ENCODE measurements at places on chromosomes 2 and 18. TPM values are rescaled to one million over a fixed set of nuclear protein-coding genes. Genes with fewer than 3 reads are reported as not detected.

DNA sequence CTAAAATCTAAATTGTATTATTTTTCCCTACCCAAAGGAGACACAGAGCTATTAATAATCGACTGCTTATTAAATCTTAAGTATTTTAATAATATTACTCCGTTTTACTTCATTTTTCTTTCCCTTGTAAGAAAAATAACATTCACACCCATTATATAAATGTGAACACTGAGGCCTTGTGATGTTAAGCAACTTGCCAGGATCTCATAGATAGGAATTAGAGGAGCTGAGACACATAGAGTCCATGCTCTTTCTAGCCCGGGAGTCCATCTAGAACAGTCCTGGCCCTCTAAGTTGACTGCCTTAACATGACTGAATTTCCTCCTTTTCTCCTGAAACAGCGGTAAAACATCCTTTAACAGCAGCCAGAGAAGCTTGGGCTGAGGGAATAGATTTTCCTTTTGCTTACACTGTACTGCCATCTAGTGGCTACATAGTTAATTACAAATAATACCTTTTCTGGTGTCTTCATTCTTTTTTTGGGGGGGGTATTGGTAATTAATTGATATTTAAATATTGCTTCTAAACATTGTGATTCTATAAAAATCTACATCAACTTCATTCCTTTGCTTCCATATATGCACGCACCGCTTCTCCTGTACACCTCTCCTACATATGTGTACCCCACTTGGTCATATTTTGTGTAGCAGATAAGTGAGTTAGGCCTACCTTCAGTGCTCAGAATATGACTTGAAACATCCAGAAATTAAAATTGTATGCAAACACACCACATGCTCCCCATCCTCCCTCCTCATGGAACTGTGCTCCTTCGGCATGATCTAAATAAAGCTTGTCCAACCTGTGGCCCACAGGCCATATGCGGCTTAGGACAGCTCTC is 125.8 kb upstream of the HNMT start:
- H3K4me3 ChIP-seq = no peak overlapping the region
- no peaks in the 10 kb centered on the region for H3K36me3 ChIP-seq
- H3K27me3 ChIP-seq = peaks cover 3% of the 10 kb centered on the region
- no peak overlapping the region for H3K27ac ChIP-seq

DNA sequence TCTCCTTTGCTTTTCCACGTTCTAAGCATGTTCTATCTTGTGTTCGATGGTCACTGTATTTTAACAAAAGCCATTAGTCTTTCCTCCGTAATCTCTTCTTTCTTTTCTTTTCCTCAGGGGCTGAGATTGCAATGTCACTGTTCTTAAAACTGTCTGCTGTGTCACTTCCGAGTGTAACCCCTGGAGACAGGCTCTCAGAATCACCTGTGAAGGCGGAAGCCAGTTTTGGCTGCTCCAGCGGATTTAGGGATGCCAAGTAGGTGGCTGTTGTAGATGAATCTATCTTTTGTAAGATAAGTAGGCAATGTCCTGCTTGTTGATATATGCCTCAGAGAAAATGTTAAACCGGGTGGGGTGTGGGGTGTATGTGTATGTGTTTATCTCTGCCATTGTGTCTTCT is 94.7 kb upstream of the L3MBTL4 start:
- H3K4me3 ChIP-seq = peak overlapping the region; percentile 61
- H3K27me3 ChIP-seq = peaks cover 23% of the 10 kb centered on the region
- peaks cover 11% of the 10 kb centered on the region for H3K4me1 ChIP-seq
- H3K27ac ChIP-seq = peak overlapping the region; percentile 73
- DNase-seq = no peak

DNA sequence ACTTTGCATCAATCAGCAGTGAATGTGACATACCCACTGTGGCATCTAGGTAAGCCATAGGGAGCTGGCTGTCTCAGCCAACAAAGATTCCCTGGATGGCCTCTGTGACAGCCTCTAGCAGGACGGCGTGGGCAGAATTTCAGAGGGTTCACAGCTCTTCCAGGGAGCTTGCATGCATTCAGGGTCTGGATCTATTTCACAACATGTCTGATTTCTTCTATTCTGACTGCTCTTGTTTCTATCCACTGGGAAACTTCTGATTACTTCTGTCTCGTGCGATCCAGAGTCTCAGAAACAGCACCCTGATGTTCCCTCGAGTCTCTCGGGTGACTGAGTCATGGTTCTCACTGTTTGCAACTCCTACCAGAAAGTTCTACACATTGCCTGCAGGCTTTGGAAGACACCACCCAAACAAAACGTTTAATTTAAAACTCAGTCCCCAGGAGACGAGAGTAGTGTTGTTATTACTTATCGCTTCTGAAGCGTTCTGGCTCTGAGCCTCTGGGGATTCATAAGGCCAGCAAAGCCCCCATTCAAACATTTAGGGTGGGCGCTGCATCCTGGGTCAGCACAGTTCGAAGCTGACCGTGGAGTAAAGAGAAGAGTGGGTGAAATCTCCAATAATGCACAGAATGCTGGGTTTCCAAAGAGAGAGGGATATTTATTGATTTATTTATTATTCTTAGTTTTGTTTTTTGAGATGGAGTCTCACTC is 41.9 kb upstream of the ODC1 start:
- H3K36me3 ChIP-seq = no peaks in the 10 kb centered on the region
- no peak for DNase-seq
- peaks cover 11% of the 10 kb centered on the region for H3K27me3 ChIP-seq
- no peak overlapping the region for H3K27ac ChIP-seq

GRCh38 chr2:15938803-15939555 is 1.4 kb upstream of the MYCN start:
- peak overlapping the region; percentile 95 for H3K4me3 ChIP-seq
- peaks cover 5% of the 10 kb centered on the region for H3K36me3 ChIP-seq
- H3K27ac ChIP-seq = peak overlapping the region; percentile 48
- H3K4me1 ChIP-seq = peaks cover 18% of the 10 kb centered on the region
- H3K27me3 ChIP-seq = peaks cover 9% of the 10 kb centered on the region
- no peak for DNase-seq

DNA sequence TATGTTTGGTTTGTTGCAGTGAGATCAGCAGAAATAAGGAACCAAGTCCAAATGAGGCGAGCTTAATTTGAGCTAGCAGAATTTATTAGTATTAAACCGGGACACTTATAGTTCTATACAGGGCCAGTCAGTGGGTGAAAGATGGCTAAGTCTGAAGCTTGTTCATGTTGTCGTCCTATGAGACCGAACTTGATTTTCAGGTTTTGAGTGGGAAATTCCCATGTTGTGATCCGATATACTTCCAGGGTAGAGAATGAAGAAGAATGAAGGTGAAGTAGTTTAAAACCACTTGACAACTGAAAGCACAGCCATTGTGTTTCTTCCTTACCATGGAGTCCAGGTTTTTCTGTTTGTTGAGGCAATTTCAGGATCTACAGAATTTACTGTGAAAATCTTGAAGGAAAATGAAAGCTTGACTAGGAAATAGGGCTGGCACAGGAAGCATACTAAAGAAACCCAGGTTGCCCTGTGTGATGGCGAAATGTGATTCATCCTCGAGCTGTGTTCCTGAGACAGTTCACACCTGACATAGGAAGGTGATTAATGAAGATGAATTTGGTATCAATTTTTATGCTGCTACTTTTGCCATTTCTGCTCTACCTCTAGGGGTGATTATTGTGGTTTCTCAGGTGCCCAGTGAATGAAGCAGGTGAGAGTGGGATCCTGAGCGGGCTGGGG is 37.6 kb upstream of the MGAT5 start:
- no peaks in the 10 kb centered on the region for H3K27me3 ChIP-seq
- DNase-seq = no peak
- peaks cover 14% of the 10 kb centered on the region for H3K4me1 ChIP-seq
- H3K4me3 ChIP-seq = peak overlapping the region; percentile 4

DNA sequence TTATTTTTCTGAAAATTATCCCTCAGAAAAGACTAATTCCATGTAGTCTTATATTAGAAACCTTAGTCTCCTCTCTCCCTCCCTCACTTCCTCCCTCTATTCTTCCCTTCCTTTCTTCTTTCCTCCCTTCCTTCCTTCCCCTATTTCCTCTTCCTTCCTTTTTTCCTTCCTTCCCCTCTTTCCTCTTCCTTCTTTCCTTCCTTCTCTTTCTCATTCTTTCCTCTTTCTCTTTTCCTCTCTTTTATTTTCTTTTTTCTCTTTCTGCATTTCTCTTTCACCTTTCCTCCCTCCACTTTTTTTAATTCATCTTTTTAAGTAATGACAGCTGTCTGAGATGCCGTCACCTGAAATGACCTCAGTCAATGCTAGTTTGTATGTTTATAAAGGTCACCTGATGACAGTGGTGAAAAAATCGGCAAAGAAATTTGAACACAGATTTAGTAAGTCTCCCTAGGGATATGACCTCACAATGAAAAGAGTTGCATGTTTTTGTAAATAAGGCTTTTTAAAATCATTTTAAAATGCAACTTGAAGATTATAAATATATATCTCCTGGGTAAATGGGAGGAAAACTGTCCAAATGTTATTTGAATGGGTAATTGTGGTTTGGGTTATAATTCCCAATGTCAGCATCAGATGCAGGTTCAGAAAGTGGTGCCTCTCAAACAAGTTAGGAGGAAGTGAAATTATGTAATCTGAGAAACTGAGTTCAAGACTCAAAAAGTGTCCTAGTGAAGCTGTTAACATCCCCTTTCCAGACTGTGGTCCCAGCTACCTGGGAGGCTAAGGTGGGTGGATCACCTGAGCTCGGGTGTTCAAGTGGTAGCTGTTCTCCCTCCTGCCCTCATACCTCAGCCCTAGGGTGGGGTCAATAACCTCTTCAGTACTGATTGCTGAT is 90.3 kb upstream of the ST3GAL5 start:
- peaks cover 15% of the 10 kb centered on the region for H3K4me1 ChIP-seq
- H3K27me3 ChIP-seq = no peaks in the 10 kb centered on the region
- no peak overlapping the region for H3K4me3 ChIP-seq
- peak; percentile 36 for DNase-seq
- H3K27ac ChIP-seq = no peak overlapping the region

GRCh38 chr2:239358062-239358754 is 42.6 kb downstream of the HDAC4 start:
- DNase-seq = no peak
- H3K36me3 ChIP-seq = peaks cover 18% of the 10 kb centered on the region
- H3K4me1 ChIP-seq = peaks cover 25% of the 10 kb centered on the region
- H3K27ac ChIP-seq = no peak overlapping the region

DNA sequence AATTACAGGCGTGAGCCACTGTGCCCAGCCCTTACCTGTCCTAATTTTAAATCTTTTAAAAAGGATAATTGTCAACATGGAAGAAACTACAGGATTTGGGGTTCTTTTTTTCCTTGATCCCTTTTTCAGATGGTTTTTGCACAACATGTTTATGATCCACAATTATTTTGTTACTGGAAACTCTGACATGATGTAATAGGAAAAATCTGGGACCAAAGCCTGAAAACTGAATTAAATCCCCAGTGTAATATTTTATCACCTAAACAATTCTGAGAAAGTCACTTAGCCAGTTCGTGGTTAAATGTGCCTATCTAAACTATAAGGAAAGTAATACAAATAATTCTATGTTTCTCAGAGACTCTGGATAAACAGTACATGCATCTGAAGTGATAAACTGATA is 1649.7 kb downstream of the LRP1B start:
- H3K4me1 ChIP-seq = peaks cover 4% of the 10 kb centered on the region
- no peaks in the 10 kb centered on the region for H3K36me3 ChIP-seq
- no peak for DNase-seq
- H3K4me3 ChIP-seq = no peak overlapping the region

GRCh38 chr2:157627594-157628476 is 829 bp downstream of the ACVR1C start:
- peaks cover 57% of the 10 kb centered on the region for H3K27me3 ChIP-seq
- H3K4me1 ChIP-seq = peaks cover 6% of the 10 kb centered on the region
- no peaks in the 10 kb centered on the region for H3K36me3 ChIP-seq
- peak overlapping the region; percentile 70 for H3K27ac ChIP-seq
- no peak for DNase-seq
- H3K4me3 ChIP-seq = peak overlapping the region; percentile 87

- H3K4me3 ChIP-seq = peak overlapping the region; percentile 81
- H3K36me3 ChIP-seq = no peaks in the 10 kb centered on the region
- no peak overlapping the region for H3K27ac ChIP-seq
- DNase-seq = no peak
- peaks cover 96% of the 10 kb centered on the region for H3K27me3 ChIP-seq
- peaks cover 19% of the 10 kb centered on the region for H3K4me1 ChIP-seq
These were observed 11.1 kb upstream of the SATB2 start for GRCh38 chr2:199468561-199469513.

- H3K36me3 ChIP-seq = no peaks in the 10 kb centered on the region
- H3K27me3 ChIP-seq = no peaks in the 10 kb centered on the region
These were observed 153.3 kb downstream of the TPGS2 start for GRCh38 chr18:36675542-36675941.

DNA sequence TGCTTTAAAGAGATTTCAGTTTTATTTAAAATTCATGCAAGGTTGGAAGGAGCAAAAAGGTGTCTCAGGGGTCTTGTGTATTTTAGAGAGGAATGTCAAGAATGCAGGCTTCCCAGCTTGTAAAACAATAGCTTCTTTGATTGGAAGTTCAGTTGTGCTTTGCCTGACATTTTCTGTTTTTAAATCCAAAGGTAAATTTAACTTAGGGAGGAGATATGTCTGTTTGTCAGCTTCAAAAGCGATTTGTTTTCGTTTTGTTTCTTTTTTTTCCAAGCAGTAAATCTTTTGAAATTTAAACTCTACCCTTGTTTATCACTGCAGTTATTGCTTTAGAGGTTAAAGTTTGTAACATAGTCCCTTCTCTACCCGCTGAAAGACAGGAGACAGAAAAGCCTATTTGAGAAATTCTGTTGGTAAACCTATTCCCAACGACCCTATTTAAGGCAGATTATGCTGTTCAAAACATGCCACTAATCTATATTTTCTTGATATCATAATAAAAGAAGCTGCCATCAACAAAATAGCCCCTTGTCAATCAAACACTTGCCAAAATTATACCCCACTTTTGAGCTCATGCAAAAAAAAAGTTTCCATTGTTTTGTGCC is 639.6 kb downstream of the IRS1 start:
- DNase-seq = no peak
- H3K27me3 ChIP-seq = no peaks in the 10 kb centered on the region
- no peak overlapping the region for H3K4me3 ChIP-seq
- H3K27ac ChIP-seq = peak overlapping the region; percentile 58
- peaks cover 30% of the 10 kb centered on the region for H3K4me1 ChIP-seq
- H3K36me3 ChIP-seq = no peaks in the 10 kb centered on the region

DNA sequence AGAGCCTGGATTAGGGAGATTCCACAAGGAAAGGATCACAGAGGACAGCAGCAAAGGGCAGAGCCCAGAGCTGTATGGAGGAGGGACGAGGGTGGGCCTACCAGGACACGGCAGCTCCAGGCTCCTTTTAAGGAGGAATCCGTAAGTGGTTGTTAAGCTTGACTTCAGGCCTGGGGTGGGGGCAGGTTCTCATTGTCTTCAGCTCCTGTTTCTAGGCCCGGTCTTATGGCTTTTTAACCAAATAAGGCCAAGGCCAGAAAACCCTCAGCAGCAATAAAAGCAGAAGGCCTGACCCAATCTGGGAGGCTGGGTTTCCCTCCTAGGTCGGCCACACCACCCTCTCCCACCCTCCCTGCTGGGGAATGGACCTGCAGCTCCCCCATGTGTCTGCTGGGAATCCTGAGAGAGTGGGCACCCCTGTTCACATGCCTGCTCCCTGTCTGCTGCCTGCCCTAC is 111.2 kb downstream of the PLB1 start:
- H3K36me3 ChIP-seq = no peaks in the 10 kb centered on the region
- no peak overlapping the region for H3K27ac ChIP-seq
- no peak overlapping the region for H3K4me3 ChIP-seq
- H3K4me1 ChIP-seq = peaks cover 17% of the 10 kb centered on the region

Gene IL1R2
- total RNA-seq = 0.48 TPM

All from type B pancreatic cell (in vitro differentiated cells).